Stimulated activated CD4-positive, alpha-beta T cell treated with anti-CD3 and anti-CD28 coated beads, Interleukin-1b, Interleukin-23, amount 100 ng/mL, for 1 hour (primary cell): ENCODE measurements at places on chromosomes 7 and 10.

DNA sequence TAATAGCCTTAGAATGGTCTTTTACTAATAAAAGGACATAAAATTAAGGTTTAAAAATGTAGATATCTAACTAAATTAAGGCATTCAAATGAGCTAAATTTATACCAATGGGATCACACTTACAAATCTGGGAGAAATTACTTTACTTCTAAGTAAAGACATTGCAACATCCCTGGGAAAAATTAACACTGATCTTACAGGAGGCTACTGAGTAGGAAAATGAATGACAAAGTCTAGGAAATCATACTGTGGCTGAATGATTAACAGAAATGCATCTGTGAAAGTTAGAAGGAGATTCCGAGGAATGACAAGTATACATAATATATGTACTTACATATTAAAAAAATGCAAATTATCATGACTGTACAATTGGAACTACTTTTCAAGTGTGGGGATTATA lies 38.3 kb downstream of the CACNA2D1 start:
- DNase-seq: no peak

- DNase-seq: no peak
These were observed 4.6 kb upstream of the SKAP2 start for GRCh38 chr7:26868841-26869495.

DNA sequence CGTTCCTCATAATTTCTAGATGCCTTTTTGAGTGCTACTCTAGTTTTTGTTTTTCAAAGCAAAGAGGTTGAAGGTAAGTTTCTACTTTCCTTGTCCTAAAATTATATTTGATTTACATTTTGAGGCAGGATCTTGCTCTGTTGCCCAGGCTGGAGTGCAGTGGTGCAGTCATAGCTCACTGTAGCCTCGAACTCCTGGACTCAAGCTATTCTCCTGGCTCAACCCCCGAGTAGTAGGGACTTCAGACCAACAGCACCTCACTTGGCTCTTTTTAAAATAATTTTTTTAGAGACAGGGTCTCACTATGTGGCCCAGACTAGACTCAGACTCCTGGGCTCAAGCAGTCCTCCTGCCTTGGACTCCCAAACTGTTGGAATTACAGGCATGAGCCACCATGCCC lies 14.8 kb downstream of the EIF4EBP2 start:
- DNase-seq: no peak

DNA sequence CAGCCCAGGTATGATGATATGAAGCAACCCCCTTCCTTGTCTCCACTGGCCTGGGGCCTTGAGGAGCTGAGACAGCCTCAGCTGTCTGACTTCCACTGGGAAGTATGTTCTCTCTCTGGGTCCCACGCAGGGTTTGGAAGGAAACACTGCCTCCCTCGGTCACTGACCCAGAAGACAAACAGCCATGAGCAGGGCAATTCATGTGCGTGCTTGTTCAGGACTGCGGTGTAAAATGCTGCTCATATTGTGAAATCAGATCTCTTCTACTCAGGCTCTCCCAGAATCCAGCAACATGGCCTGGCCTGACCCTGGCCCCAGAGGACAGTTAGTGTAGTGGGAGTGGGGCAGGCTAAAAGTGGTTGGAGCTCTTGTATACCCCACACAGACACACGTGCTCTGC lies 2.8 kb downstream of the CLCN1 start:
- DNase-seq: no peak

- DNase-seq: peak; percentile 37
These were observed 69.5 kb upstream of the ZNF438 start for GRCh38 chr10:31101123-31101522.
